Brain pericyte (primary cell): ENCODE measurements at places on chromosomes 12 and 14.

DNA sequence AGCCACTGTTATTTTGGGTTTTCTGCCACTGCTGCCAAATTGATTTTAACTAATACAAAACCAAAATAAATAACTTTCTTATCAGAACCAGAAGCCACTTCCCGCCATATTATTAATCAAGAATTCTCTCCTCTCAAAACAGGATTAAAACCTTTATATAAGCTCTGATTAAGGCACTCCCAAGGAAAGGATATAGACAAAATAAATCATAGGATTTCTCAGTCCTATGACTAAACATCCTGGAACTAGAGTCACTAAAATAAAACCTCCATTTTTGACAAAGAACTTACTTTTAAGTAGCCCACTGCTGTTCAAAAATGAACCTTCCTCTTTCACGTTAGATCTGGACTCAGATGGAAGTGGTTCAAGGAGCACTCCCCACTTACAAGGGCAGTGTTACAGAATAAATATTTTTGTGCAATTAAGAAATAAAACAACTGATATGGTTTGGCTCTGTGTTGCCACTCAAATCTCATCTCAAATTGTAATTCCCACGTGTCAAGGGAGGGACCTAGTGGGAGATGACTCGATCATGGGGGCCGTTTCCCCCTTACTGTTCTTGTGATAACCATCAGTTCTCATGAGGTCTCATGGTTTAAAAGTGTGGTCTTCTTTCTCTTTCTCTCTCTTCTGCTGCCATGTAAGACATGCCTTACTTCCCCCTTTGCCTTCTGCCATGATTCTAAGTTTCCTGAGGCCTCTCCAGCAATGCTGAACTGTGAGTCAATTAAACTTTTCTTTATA is 26.4 kb downstream of the GXYLT1 start:
- DNase-seq: no peak

DNA sequence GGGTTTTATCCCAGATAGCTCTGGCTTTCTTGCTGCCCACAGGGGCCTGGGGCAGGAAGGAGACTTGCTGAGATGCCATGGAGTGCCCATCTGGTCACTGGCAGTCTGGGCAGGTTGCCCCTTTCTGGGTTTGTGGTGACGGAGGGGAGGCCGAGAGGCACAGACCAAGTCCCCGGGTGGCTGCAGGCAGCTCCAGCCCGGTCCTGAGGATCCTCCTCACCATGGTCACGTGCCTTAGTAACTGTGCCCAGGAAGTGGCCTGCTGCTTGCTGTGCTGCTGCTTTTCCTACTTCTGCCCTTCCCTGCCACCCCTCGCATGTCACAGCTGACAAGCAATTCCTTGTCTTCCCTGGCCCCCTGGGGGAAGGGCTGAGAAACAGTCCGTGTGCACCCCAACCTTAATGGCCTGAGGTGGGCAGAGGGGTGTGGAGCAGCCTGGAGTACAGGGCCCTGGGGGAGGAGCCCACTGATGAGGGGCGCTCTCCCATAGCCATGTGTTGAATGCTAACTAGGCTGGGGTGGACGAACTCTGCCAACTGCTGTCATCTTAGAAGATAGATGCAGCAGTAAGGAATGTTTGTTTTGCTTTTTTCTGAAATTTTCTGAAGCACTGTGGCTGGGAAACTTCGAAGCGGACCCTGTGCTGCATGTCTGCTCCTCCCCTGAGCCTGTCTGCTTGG is 54.9 kb upstream of the SRSF5 start:
- DNase-seq: no peak

GRCh38 chr14:57502586-57503254 is 9.1 kb upstream of the CCDC198 start:
- no peak for DNase-seq

- DNase-seq: no peak
Observed at GRCh38 chr14:82421286-82421685, 887.6 kb upstream of the SEL1L start.

DNA sequence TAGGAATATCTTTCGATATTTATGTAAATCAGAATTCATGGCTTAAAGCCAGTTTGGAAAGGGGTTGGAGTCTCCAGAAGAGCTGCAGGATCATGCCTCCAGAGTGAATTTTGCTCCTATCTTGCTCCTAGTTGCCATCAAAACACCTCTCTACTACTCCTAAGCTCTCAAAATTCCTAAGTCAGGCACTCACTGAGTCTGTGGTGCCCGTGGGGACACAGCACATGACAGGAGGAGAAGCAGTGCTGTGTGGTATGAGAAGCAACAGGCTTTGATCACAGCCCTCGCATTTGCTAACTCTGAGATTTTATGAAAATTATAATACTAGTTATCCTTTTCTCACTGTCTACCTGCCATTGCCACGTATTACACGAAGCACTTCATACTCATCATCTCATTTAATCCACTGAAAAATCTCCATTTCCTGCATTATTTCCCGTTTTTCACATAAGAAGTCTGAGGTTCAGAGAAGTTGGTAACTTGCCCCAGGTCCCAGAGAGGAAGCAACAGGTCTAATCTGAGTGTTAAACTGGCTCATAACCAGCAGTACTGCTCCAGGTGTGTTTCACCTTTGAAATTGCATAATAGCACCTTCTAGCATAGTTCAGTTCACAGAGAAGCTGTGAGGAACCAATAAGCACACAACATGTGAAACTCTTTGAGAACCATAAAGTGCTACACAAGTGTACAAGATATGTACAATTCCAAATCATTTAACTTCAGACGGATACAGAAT is 33.1 kb upstream of the SLC35F4 start:
- DNase-seq: no peak

- no peak for DNase-seq
Observed at GRCh38 chr12:120649442-120650232, 9.2 kb downstream of the CABP1 start.

DNA sequence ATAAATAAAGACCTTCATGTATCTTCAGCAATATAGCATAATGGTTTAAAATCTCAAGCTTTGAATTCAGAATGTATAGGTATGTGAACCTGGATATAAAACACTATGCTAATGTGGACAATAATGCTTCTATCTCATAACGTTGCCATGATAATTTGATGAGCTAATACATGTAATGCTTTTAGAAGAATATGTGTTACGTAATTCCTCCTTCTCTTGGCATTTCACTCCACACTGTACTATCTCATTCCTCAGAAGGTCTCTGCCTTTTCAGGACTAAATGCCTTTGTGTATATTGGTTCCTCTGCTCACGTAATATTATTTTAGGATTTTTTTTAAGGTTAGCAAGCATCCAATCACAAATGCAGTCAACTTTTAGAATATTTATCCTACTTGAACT is 86.5 kb downstream of the FOXA1 start:
- DNase-seq: no peak

- no peak for DNase-seq
Observed at GRCh38 chr14:23182372-23183157, 895 bp downstream of the SLC7A8 start.

GRCh38 chr14:92578511-92578910 is 64.9 kb downstream of the RIN3 start:
- no peak for DNase-seq

- DNase-seq: no peak
Observed at GRCh38 chr12:55499810-55500252, 7.7 kb downstream of the OR6C68 start.

DNA sequence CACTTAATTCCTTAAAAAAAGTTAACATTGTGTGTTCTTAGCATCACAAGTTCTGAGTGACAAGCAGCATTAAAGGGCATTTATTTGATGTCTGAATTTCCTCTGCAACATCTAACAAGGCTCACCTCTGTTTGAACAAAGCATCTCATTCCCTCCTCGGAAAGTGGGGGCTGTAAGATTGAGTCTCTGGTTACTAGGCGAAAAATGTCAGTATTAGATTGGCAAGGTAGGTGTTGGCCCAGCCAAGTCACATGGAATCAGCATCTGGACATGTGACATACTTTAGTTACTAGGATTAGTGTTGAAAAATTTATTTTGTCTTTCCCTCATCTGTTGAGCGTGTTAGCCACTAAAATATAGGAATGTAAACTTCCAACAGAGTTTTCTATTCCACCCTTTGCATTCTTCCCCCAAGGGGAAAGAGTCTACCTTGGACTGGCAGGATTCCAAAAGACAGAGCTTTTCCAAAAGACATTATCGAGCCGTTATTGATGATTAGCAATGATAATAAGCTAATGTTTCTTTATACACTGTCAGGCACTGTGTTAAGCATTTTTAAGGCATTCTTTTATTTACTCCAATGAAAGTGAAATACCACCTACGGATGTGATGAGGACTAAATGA is 194.9 kb upstream of the BTG1 start:
- DNase-seq: no peak

GRCh38 chr14:101665478-101666078 is 95.9 kb upstream of the PPP2R5C start:
- DNase-seq: no peak

DNA sequence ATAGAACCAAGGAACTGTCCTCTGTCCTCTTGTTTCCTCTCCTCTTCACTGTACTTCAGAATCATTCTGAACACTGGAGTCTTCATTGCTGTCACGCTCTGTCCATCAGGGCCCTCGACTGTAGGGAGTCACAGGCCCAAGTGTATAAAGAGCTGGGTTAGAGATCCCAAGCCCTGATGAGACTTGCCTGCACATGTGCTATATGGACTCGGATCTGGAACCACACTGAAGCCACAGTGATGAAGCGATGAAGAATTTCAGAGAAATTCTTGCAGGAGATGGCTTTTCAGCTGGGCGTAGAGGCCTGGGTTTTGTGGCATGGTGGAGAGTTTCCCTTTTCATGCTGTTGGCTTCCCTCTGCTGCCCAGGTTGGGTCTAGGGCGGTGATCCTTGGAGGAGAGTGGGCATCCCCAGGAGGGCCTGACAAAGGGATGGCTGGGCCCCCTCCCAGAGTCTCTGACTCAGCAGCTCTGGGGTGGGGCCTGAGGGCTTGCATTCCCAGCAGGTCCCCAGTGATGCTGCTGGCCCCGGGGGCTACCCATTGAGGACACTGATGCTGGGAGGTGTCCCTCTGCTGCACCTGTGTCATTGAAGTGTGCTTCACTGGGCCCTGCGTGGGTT is 39.6 kb upstream of the YY1 start:
- DNase-seq: no peak

DNA sequence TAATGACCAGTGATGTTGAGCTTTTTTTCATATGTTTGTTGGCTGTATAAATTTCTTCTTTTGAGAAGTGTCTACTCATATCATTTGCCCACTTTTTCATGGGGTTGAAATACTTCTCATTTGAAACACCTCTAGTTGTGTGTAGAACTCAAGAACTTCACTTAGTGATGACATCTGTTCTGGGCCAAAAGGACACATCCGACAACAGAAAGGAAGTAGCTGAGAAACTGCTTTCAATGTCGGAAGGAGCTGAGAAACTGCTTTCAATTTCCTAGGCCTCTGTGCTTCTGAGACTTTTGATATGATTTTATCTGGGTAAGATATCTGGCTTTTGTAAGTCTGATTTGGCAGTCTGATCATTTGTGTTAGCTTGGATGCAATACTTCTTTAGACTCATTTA is 635.3 kb downstream of the TMTC2 start:
- no peak for DNase-seq

- no peak for DNase-seq
Observed at GRCh38 chr12:117020536-117021220, 78.5 kb downstream of the TESC start.

DNA sequence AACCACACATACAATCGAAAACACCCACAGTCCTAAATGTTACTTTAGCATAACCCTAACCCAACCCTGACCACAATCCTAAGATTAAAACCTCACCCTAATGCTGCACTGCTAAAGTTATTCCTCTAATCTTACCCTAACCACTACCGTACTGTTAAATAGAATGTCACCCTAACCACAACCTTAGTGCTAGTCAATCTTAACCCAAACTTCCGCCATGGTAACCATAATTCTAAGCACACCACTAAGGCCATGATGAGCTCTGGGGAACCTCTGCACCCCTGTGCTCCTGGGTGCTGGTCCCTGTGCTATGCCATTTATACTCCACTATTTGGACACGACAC is 38.0 kb downstream of the LTBP2 start:
- DNase-seq: no peak

DNA sequence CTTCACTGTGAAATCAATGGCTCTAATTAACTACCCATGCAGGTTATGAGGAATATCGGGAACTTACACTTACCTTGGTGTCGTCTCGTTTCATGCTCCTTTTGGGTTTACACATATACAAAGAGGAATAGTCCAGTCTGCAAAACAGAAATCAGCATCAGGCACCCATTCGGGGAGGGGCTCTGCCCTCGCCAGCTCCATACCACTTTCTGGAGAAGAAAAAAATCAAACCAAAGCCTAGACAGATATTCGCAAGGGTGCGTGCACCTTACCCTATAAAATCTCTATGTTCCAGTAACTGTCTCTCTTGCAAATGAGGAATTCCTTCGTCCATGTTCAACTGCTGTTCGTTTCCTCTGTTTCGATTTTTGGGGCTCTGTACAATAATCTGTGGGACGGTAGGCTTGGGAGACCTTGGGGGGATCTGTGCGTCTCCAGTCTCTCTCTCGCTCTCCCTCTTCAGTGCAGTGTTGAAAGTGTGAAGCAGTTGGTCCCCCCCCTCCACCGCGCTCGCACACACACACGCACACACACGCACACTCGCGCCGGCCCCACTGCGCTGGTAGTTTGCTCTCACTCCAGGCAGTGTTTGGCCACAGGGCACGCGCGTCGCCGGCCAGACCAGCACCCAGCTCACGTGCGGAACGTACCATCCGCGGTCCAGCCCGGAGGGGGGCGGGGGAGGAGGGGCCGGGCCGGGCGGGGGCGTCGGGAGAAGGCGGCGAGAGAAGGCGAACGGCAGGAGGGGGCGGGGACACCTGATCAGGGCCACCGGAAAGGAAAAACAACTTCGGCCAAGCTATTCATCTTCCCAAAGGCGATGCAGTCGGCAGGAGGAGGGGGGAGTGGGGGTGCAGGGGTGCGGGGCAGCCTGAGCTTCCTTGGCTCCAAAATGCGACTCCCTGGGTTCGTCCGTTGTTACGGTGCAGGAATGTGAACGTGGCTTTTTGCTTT is at the start of gene BHLHE41:
Gene BHLHE41, minus strand, starts transcription at position 592 of the 954 bp plus-strand sequence. Its CDS starts 258 bp downstream, at position 334.
- DNase-seq: no peak

- no peak for DNase-seq
Observed at GRCh38 chr12:127785540-127785939, 481.4 kb upstream of the TMEM132C start.

DNA sequence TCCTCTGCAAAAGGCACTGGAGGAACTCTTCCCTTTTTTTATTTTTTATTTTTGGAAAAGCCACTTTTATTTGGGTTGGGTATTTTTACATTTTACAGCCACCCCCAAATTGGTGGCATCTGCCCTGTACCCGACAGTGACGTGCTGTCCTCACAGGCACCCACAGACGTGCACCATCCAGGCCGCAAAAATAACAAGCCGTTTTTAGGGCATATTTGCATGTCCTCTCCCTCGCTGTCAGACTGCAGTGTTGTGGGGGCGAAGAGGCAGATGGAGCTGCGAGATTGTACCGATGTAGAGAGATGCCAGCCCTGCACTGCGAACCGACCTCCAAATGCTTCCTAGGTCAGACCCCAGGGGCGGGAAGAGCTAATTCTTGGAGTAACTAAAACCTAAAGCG is 12.2 kb downstream of the JDP2 start:
- DNase-seq: no peak

DNA sequence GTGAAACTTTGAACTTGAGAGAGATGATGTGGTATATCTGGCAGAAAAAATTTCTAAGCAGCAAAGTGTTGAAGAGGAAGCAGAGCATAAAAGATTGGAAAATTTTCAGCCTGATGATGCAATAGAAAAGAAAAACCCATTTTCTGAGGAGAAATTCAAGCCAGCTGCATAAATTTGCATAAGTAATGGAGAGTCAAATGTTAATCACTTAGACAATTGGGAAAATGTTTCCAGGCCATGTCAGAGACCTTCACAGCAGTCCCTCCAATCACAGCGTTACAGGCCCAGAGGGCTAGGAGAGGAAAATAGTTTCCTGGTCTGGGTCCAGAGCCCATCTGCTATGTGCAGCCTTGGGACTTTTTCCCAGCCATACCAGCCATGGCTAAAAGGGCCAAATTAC is 469.0 kb upstream of the FOXG1 start:
- DNase-seq: no peak
